ENCODE measurements at places on chromosomes 5 and 9.

- H3K36me3 ChIP-seq, result no peaks in the 10 kb centered on the region
- no peak overlapping the region for H3K27ac ChIP-seq
These were observed 35.1 kb upstream of the ADRB2 start for GRCh38 chr5:148791334-148791667.

GRCh38 chr9:113592876-113593575 is 129.5 kb downstream of the RGS3 start:
- no peaks in the 10 kb centered on the region for H3K36me3 ChIP-seq
- no peaks in the 10 kb centered on the region for H3K27me3 ChIP-seq
- H3K27ac ChIP-seq, result peak overlapping the region; percentile 73
- H3K4me3 ChIP-seq, result no peak overlapping the region
- peaks cover 77% of the 10 kb centered on the region for H3K4me1 ChIP-seq
- no peak for DNase-seq

DNA sequence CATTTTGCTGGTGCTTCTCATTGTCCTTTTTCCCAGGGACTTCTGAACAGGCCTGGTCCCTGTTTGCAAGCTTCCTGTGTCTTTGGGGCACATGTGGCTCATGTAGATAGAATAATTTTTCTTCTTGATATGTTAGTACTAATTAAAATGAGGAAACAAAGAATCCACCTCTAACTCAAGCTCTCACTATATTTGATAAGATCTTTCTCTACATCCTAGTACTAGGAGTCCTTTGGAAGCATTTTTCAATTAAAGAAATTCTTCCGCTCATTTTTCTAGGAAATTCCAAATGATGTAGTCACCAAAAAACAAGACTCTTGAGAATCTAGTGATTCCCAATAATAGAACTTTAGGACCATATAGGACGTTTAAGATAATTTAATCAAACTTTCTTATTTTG is 165.3 kb downstream of the SEC61B start:
- no peak overlapping the region for H3K4me3 ChIP-seq
- no peak for DNase-seq
- H3K4me1 ChIP-seq, result no peaks in the 10 kb centered on the region

- no peak overlapping the region for H3K27ac ChIP-seq
- H3K36me3 ChIP-seq, result no peaks in the 10 kb centered on the region
- DNase-seq, result no peak
- no peaks in the 10 kb centered on the region for H3K4me1 ChIP-seq
- no peak overlapping the region for H3K4me3 ChIP-seq
These were observed 252.4 kb upstream of the NFIL3 start for GRCh38 chr9:91676046-91676445.

- no peak overlapping the region for H3K4me3 ChIP-seq
- no peaks in the 10 kb centered on the region for H3K27me3 ChIP-seq
- H3K27ac ChIP-seq, result no peak overlapping the region
- H3K4me1 ChIP-seq, result no peaks in the 10 kb centered on the region
- no peaks in the 10 kb centered on the region for H3K36me3 ChIP-seq
- DNase-seq, result no peak
These were observed 162.7 kb upstream of the LHFPL2 start for GRCh38 chr5:78811121-78811817.

GRCh38 chr5:114858665-114859437 is 310.9 kb downstream of the TRIM36 start:
- H3K27me3 ChIP-seq, result no peaks in the 10 kb centered on the region
- no peak overlapping the region for H3K27ac ChIP-seq
- no peaks in the 10 kb centered on the region for H3K36me3 ChIP-seq
- no peaks in the 10 kb centered on the region for H3K4me1 ChIP-seq
- no peak for DNase-seq

DNA sequence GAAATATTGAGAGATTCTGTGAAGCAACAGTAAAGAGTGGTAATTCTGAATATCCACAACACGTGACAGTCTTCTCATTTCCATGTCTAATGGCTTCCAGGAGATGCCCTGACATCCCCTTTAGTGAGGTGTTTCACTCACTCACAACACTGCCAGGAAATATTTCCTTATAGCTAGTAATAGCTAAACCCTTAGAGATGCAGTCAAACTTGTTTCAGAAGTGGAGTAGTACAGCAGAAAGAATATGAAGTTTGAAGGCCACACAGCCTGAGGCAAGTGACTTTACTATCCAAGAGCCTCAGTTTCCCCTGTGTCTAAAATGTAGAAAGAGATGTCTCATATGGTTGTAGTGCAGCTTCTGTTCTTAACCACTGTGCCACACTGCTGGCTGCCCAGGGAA is 139.2 kb downstream of the CDK5RAP2 start:
- H3K36me3 ChIP-seq, result peaks cover 40% of the 10 kb centered on the region
- no peak for DNase-seq
- H3K4me1 ChIP-seq, result peaks cover 57% of the 10 kb centered on the region
- no peak overlapping the region for H3K4me3 ChIP-seq
- no peak overlapping the region for H3K27ac ChIP-seq
- no peaks in the 10 kb centered on the region for H3K27me3 ChIP-seq

GRCh38 chr5:138353560-138354080 is 1.1 kb downstream of the KDM3B start:
- peaks cover 26% of the 10 kb centered on the region for H3K4me1 ChIP-seq
- peak overlapping the region; percentile 86 for H3K4me3 ChIP-seq
- peak overlapping the region; percentile 98 for H3K27ac ChIP-seq
- H3K36me3 ChIP-seq, result no peaks in the 10 kb centered on the region

DNA sequence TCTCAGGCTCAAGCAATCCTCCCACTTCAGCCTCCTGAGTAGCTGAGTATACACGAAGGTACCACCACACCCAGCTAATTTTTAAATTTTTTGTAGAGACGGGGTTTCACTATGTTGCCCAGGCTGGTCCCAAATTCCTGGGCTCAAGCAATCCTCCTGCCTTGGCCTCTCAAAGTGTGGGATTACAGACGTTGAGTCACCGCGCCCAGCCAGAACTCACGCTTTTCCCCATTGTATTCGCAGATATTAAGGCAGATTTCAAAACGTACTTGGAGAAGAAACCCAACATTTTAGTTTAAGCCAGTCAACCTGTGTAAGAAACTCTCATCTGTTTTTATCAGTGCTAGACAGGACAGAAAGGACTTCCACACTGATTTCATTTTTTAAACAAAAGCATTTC is 26.6 kb downstream of the COL23A1 start:
- no peak overlapping the region for H3K4me3 ChIP-seq
- DNase-seq, result no peak
- no peaks in the 10 kb centered on the region for H3K27me3 ChIP-seq
- H3K27ac ChIP-seq, result no peak overlapping the region
- no peaks in the 10 kb centered on the region for H3K4me1 ChIP-seq
- no peaks in the 10 kb centered on the region for H3K36me3 ChIP-seq

GRCh38 chr5:167699432-167699831 is 592.0 kb upstream of the WWC1 start:
- no peak for DNase-seq
- no peaks in the 10 kb centered on the region for H3K36me3 ChIP-seq
- no peaks in the 10 kb centered on the region for H3K27me3 ChIP-seq
- H3K4me3 ChIP-seq, result no peak overlapping the region
- H3K27ac ChIP-seq, result no peak overlapping the region

All from left lung (tissue), 14 donors.